Fibroblast of the aortic adventitia (primary cell): ENCODE measurements at places on chromosomes 5 and 9.

GRCh38 chr5:179331591-179332375 lies 13.5 kb downstream of the ADAMTS2 start:
- no peak for DNase-seq

DNA sequence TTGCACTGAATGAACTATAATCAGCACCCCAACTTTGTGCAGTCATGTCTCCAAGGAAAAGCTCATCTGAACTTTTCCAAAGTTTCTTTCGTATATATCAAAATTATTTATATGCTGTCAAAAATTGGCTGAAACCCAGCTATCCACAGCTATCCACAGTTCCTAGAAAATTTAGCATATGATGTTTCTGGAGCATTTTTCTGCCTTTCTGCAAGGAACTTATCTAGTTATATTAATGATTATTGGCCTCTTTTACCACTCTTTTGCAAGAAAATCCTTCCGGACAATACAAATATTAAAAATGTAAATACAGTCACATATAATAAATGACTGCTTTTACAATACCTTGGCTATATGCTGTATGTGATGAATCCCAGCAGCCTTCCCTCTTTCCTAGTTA lies 270.2 kb downstream of the TMEM167A start:
- DNase-seq, result no peak

DNA sequence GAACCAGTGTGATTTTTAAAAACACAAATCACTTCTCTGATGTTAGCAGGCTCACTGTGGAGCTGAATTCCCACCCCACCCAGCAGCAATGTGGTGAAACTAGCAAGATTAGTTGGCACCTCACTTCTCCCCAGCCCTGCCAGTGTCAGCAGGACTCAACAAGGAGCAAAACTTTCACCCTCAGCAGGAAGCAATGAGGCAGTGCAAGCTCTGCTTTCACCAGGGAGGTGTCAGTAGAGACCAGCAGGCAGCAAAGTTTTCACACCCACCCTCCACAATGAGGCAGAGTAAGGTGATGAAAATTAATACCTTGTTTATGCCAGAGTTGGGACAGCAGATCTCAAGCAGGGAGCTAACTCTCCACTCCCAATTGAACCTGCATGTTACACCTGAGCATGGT lies 565.0 kb downstream of the CETN3 start:
- no peak for DNase-seq

- peak; percentile 78 for DNase-seq
Observed at GRCh38 chr9:94135222-94135621, 51.0 kb downstream of the PTPDC1 start.

GRCh38 chr9:92774274-92774673 lies 9.6 kb upstream of the BICD2 start:
- DNase-seq, result peak; percentile 87

DNA sequence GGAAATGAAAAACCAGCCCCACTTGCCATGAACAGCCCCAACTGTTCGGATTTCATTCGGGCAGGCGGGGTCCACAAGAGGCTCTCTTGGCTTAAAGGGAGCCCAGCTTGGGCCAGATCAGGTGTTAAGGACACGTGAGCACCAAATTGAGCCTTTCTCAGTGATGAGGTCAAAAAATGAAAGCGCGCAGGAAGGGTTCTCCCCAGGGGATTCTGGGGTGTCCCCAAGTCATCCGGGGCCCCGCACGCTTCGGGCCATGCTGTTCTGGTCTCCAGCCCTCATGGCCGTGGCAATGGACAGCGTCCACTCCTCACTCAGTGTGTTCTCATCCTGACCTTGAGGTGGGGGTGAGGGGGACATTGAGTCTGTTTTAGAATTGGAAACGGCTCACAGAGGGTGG lies 10.9 kb downstream of the AK1 start:
- DNase-seq, result no peak

- no peak for DNase-seq
Observed at GRCh38 chr9:136029556-136029955, 65.5 kb downstream of the NACC2 start.

GRCh38 chr9:89719202-89719601 lies 114.4 kb downstream of the GADD45G start:
- no peak for DNase-seq

DNA sequence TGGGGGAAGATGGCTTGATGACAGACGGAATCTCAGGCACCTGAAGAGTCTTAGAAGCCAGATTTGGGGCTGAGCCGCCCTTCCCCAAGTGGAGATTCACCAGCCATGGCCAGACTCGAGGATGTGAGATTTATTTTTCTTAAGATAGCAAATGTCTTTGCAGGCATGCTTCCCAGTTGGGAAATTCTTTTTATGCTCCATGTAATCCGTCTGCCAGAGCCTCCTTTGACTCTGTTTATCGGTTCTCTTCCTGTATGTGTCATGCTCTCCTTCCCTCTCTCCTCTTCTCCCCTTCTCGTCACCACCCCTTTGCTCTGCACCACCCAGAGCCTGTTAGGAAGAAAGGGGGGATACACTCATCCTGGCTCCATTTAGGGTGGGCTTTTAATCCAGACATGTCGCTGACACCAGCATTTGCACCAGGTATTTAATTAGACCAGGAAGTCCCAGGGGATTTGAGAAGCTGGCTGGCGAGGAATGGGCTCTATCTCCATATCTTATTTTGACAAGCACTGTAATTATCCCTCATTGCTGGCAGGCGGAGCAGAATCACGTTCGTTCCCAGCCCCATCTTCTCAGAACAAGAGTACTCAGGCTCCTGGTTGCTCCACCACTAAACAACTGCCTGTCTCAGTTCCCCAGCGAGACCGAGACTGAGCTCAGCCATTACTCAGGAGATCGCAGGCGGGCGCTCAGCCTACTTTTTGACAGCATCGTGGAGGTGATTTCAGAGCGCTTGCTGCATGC lies 50.9 kb downstream of the KCNIP1 start:
- peak; percentile 51 for DNase-seq

DNA sequence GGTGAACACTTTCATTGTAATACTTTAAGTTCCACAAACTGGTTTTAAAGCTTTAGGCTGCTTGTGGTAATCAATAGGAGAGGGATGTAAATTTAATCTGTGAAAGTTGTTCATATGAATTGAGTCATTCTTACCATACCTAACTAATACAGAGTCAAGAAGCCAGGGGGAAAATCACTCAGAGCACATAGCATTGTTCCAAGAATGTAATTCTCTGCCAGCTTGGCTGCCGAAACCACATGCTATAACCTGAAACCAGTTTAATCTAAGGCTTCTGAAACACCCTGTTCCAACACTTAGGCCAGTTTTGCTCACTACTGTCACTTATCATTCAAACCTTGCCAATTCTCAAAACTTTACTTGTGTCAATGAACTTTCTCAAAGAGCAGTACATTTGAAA lies 528.8 kb upstream of the GRAMD2B start:
- peak; percentile 70 for DNase-seq

DNA sequence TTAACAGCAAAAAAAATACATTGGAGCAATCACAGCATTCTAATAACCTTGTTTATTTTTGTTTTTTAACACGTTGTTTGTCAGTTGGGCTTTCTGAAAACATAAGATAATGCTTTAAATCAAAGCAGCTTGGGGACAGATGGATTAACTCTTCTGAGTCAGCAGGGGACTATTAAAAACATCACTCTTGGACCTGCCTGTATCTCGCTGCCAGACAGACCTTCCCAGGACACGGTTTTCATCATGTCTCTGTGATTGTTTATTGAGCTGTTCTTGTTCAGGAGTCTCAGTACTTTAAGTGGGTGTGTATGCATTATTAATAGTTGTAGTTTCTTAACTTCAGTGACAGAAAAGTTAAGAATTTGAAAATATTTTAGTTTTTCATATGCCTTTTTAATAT lies 173.2 kb downstream of the SH3GL2 start:
- no peak for DNase-seq

DNA sequence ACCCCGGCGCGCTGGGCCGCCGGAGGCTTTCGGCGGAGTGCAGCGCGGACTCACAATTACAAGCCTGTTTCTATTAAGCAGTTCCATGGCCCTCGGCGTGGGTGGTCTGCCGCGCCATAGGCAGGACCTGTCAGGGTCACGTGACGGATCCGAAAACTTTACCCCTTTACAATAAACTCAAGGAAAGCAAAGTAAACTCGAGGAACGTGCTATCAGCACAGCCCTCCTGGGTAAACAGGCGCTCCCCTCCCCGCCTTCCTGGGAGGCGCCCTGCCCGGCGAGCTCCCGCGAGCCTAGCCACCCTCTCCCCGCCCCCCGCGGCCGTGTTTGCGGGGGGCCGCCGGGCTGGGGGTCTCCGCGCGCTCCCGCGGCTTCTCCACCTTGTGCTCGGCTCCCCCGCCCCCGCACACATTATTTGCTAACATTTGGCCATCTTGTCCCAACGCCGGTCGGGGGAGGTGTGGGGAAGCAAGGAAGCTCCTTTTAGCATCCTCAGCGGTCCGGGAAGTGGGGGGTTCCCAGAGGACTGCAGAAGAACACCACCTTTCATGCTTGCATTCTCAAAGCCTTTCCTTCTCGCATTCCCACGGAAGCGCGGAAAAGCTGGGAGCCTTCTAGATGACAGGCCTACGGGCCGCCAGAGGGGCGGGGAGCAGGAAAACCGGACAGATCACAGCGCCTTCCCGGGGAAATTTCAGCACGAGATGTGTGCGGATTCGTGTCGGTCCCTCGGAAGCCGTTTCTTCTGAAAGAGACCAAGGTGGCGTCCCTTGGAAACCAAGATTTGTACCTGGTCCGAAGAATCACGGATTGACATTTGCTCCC lies at the start of gene PTCH1:
PTCH1 (minus strand) TSS at position 238 of the 825 bp plus-strand sequence.
- peak; percentile 53 for DNase-seq

GRCh38 chr9:79254900-79255650 lies 316.7 kb upstream of the TLE4 start:
- peak; percentile 2 for DNase-seq

DNA sequence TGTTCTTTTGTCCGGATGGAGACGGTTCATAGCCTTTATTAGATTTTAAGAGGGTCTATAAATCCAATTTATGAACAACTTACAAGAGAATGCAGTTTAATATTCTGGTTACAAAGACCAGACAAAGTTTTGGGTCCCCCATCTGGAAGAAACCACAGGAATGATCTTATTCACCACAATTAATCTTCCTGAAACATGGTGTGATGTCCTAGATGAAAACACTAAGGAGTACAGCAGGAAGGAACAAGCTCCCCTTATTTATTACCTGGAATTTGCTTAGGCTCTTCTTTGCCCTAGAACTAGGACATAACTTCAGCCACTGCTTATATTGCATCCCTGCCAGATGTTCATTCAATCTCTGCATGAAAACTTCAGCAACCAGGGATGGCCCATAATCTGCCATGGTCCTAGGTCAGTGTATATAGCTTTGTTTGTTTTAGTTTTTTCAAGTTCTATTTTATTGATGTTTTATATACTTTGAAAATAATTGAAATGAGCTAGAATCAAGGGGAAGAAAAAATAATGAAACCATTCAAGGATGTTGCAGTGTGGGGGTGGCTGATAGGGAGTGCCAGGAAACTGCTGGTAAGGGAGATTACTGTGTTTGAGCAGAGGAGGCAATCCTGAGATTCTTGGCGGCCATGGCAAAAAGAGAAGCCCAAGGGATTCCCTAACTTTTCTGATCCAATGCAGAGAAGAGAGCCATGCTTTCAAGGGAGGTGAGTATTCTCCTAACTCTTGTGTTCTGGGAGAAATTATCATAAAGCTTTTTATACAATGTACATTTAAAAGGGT lies 16.8 kb downstream of the TXNDC8 start:
- peak; percentile 64 for DNase-seq

DNA sequence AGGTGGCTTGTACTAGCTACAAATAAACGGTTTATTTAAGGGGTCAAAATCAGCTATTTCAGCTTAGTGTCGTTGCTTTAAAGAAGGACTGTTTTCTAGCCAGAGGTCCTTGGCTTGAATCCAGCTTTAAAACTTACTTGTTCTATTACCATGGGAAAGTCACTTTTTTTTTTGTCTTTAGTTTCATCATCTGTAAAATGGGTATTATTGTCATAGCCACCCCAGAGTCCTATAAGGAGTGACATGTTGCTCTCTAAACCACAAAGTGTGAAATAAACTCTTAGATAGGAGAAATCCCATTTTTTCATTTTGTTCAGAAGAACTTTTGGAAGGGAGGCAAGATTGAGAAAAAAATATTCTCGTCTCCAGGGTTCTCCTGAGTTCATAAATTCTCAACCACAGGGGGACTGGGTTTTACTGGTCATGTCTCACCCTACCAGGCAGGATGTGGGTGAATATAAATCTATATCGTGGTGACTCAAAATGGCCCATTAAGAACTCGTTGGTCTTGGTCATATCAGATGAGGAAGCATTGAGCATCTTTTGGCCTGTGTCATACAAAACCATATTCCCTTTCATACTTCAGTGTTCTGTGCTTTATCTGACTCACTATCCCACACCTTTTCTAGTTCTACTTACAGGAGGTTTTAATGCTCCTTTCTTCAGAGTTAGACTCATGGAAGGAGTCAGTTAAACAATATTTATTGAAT lies 202.7 kb upstream of the NR3C1 start:
- no peak for DNase-seq

DNA sequence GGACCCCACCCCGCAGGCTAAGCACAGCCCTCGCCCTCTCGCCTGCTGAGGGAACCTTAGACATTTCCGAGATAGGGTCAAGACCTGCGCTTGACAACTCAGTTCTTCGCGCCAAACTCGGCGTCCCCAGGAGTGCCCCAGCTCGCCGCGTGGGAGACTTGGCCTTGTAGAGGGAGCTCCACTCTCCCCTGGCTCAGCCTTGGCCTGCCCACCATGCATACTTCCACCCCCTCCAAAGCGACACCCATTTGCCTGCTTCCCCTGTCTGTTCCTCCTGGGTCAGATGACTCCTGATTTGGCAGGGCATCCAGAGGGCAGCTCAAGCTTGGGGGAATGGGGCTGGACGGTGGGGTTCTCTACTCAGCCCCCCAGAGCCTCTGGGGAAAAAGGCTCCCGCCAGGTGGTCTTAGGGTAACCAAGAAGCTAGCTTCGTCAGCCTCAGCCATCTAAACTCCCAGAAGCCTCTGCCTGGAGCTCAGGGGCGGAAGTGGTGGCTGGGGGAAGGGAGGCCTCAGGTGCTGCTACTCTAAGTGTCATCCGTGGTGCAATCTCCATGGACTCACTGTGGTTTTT lies 560 bp downstream of the DOCK2 start:
- no peak for DNase-seq

GRCh38 chr5:158051036-158051435 lies 192.1 kb upstream of the CLINT1 start:
- no peak for DNase-seq

GRCh38 chr9:3290231-3290840 lies 235.5 kb downstream of the RFX3 start:
- DNase-seq, result no peak

DNA sequence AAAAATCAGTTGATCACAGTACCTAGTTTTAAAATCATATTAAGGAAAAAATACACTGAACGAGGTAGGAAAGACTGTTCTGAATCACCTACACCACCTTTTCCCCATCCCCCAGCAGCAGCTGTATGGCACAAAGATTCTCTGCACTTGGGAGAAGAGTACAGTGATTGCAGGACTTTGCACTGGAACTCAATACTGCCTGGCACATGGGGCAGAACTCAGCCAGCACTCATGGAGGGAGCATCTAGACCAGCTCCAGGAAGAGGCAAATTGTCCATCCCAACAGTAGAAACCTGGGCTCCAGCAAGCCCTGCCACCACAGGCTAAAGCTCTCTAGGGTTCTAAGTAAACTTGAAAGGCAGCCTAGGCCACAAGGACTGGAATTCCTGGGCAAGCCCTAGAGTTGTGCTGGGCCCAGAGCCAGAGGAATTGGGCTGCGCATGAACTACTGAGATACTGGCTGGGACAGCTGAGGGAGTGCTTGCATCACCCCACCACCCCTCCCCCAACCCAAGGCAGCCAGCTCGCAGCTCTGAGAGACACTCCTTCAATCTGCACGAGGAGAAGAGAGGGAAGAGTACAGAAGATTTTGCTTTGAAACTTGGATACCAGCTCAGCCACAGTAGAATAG lies 654.4 kb upstream of the CDH6 start:
- peak; percentile 65 for DNase-seq
